ENCODE measurements at places on chromosomes 7 and 10.

DNA sequence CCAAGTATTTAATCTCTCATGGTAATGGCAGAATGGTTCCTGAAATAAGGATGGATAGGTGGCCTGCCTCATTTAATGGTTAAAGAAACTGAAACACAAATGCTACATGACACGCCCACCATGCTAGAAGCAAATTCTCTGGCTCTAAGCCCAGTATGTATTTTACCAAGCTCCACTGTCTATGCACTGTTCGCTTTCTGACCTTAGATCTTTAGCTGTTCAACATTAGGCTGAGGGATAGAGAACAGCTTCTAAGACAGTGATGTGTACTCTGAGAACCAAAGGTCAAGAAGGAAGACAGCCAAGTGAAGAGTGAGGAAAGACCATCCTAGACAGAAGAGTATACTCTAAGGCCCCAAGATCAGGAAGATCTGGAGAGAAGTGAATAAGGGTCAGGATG lies 26.6 kb downstream of the FAM3C start:
- no peak for DNase-seq

DNA sequence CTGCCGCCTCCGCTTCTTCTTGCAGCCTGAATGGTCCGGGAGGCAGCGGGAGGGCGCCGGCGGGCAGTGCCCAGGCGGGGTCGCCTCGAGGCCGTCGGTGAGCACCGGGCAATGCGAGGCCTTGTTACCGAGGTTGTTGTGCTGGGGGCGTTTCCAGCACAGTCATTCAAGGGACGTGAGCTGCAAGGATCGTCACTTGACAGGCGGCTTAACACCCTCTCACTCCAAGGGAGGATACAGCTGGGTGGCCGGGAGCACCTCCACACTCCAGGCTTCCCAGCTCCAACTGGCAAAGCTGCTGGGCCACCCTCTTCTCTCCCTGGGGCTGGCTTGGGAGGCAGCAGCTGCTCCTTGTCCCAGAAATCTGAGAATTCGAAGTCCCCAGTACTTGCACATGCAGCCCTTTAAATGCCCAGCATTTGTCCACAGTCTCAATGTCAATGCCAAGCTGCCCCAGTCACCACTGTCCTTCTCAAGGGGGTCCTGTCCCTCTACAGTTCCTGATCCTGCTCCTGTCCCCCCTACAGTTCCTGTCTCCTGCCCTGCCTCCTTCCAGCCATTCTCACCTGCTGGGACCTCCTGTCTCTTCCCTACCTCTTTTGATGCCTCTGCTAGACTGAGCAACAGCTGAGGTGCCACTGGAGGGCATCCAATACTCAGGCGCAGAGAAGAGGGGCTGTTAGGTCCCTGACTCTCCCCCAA lies 4.4 kb upstream of the HOXA11 start:
- DNase-seq: peak; percentile 44

DNA sequence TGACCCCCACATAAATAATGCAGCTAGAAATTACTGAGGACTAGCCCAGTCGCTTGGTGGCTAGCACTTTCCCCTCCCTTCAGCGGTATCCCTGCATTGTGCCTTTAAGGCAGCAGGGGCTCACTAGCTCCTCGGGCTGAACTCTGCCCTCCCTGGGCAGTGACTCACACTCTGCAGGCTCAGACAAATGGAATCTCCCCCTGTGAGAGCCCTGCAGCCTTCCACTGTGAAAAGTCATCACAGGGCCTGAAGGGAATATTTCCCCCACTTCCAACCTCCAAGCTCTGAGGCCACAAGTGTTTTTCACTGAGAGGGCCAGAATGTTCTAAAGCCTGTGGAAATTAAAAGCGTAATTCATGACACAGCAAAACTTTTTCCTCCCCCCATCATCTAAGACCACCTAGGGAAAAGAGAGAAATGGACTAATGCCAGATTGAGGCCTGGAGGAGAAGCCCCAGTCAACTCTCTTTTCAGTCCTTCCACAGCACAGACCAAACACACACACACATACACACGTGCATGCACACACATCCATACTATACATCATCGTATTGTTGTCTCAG lies 93.6 kb upstream of the COL1A2 start:
- DNase-seq: no peak

- no peak for DNase-seq
These were observed 51.9 kb downstream of the OAT start for GRCh38 chr10:124366825-124367224.

DNA sequence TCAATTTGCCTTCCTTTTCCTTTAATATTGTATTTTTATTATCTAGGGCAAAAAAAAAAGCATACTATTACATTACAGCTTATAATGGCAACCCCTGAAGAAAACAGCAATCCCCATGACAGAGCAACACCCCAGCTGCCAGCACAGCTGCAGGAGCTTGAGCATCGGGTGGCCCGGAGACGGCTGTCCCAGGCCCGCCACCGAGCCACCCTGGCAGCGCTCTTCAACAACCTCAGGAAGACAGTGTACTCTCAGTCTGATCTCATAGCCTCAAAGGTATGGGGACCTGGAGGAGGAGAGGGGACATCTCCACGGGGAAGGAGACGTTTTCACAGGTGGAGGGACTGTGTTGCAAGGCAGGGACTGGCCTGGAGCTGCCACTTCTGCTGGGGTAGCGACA lies 6.8 kb downstream of the STRA8 start:
- no peak for DNase-seq

GRCh38 chr10:14389981-14390590 lies 59.4 kb upstream of the FRMD4A start:
- no peak for DNase-seq

- peak; percentile 61 for DNase-seq
These were observed 811 bp upstream of the ARHGAP12 start for GRCh38 chr10:31929261-31930022.

- DNase-seq: no peak
These were observed 98.1 kb downstream of the MICALL2 start for GRCh38 chr7:1361016-1361755.

- no peak for DNase-seq
These were observed 31.5 kb downstream of the PDSS1 start for GRCh38 chr10:26728957-26729356.

DNA sequence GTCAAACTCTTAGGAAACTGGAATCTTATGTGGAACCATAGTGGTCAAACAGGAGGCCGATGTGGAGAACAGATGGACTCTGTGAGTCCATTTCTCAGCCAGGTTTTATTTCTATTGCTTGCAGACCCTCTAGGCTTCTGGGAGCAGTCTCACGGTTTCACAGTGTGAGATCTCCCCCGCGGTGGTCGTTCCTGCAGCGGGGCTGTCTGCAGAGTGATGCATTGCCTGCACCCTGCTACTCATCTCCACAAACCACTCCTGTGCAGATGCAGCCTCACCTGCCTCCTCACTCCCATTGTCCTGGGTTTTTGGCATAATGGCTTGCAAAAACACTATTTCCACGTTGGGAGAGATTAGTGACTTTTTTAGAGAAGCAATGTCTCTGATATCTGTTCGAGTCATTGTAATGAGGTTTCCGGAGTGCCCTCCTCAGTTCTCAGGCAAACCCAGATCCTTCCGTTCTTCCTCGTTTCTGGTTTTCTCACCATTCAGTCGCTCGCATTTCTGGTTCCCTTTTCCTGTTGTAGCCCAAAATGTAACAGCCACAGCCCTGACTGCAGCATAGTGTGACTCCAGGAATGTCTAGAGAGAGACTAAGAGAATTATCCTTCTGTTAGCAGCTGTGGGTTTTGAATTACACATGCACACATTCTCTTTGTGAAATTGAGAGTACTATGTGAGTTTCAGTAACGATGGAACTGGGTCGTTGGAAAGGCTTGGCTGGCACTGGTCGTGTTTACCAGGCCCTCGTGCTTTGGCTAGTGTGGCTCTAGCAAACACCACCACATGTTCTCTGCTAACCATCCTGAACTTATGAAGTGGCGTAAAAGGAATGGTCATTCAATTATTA lies 30.2 kb downstream of the ACADSB start:
- DNase-seq: no peak

- DNase-seq: no peak
These were observed 104.1 kb downstream of the ZNF467 start for GRCh38 chr7:149669121-149669818.

DNA sequence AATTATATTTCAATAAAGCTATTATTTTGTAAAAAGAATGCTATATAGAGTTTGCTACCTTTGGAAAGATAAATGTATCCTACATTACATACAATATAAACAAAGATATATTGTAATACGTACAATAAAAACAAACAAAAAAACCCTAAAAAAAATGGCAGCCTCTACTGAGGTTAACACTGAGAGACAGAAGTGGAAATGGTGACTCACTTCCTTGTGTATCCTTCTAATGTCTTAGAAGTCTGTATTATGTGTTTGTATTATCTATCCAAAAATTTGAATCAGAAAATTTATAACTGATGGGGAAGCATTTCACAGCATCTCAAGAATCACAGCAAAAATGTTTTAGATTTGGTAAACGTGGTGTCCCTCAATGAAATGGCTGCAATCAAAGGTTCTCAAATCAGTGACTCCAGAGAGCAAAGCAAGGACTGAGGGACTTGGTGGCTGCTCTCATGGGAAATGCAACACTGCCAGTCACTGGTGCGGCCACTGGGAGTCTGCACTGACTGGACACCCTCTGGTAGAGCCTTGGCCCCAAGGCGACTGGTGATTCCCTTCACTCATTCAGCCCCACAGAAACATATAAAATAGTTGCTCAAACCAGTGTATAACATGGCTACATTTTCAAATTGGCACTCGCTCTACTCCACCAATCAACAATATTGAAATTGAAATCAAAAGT lies 53.8 kb downstream of the PANK1 start:
- no peak for DNase-seq

- DNase-seq: no peak
These were observed 90.4 kb upstream of the FAM171A1 start for GRCh38 chr10:15461353-15462108.

DNA sequence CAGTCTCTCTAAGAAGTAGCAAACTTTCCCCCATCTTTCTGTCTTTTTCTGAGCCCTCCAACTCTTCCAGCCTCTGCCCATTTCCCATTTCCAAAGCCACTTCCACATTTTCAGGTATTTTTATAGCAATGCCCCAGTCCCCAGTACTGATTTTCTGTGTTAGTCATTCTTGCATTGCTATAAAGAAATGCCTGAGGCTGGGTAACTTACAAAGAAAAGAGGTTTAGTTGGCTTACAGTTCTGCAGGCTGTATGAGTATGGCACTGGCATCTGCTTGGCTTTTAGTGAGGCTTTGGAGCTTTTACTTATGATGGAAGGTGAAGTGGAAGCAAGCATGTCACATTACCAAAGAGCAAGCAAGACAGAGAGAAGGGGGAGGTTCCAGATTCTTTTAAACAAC lies 17.2 kb downstream of the PLCE1 start:
- no peak for DNase-seq

- DNase-seq: no peak
These were observed 728.3 kb upstream of the PHF14 start for GRCh38 chr7:10245406-10245805.

GRCh38 chr10:116720241-116720643 lies 22.1 kb downstream of the HSPA12A start:
- no peak for DNase-seq

DNA sequence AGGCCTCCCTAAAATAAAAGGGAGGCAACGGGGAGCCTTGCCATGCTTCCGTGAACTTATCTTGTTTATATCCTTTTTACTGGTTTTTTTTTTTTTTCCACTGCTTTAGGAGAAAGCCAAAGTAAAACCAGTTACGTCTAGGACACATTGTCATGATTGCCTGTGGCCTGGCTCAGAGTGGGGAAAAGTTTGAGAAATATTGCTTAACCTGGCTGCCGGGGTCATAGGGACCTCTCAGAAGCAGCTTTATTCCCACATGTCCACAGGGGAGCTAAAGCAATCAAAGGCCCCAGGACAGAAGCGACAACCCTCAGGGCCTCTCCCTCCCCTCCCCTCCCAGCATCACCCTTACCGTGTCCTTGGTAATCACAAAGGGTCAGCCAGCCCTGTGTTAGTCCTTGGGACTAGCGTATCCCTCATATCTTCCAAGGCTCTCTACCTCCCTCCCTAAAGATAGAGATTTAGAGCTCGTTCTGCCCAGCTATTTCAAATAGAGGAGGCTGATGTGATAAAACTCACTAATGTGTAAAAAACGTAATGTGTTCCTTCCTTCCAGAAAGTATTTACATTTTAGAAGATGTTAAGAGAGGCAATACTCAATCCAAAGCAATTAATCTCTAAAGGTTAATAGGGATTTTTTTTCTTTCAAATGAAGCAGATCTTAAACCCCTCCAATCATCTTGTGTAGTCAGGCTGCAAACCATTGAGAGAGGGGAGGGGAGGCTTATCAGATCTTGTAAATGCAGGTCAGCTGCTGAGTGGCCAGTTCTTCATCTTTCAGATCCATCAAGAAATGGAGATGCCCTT lies 64.8 kb upstream of the PRKAR2B start:
- no peak for DNase-seq

DNA sequence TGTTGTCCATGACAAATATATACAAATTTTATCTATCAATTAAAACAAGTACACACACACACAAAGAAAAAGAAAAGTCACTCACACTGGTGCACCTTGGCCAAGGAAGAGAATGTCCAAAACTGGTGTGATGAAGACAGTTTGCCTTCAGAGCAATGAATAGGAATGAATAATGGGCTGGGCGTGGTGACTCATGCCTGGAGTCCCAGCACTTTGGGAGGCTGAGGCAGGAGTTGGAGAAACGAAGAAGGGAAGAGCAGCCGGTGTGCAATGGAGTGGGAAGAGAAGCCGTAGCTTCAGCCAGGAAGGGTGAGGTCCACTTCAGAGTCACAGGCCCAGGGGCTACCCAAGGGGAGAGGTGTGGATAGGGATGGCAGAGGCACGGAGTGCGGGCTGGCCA lies 253.6 kb downstream of the CCSER2 start:
- no peak for DNase-seq

GRCh38 chr10:80372675-80373074 lies 16.1 kb downstream of the DYDC2 start:
- DNase-seq: no peak

DNA sequence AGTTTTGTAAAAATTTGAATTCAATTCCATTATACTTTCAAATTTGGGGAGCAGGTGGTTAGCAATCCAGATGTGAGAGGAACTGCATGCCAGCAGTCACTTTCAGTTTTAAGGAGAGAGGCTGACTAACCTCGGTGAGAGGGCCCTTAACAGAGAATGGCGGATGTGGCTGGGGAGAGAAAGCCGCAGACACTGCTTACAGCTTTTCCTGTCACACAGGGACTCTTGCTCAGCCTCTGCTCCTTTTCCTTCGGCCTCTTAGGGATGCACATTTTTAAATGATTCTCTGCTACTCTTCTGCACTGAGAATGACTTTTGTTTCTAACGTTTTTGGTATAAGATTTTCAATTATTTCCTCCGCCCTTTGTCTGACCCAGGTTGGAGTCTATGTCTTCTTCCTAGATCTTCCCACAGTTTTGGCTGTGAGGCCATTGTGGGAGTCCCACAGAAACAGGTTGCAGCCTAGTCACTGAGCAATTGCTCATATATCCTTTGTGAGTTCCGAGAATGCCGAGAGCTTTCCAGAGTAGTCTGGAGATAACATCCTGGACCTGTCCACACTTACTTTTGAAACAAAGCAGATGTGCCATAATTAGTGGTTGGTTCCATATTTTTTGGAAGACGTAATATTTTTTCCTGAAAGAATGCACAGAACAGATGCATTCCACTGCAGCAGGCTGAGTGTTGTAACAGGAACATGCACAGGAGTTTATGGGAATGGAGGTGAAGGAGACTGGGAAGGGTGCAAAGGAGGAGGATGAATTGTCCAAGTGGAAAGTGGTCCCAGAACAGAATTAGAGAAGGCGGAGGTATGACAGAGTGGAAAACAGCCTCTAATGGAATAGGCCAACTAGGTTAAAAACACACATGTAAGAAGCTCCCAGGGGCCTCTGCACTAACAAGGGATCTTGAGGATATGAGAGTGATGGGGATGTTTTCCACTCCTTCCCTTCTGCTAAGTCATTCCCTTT lies 168.0 kb upstream of the ZNF32 start:
- peak; percentile 80 for DNase-seq

- DNase-seq: no peak
These were observed 769.7 kb downstream of the TNS3 start for GRCh38 chr7:46812101-46812675.

GRCh38 chr10:69641261-69641980 lies 11.4 kb downstream of the FAM241B start:
- DNase-seq: no peak

Data from activated naive CD4-positive, alpha-beta T cell treated with anti-CD3 and anti-CD28 coated beads, Interleukin-2, amount 50 U/mL, for 72 hours (primary cell).